ENCODE measurements at places on chromosomes 16 and 17. TPM values are rescaled to one million over a fixed set of nuclear protein-coding genes. Genes with fewer than 3 reads are reported as not detected.

Gene CLEC3A
- total RNA-seq, result not detected

Gene CCL4L2
- total RNA-seq, result not detected

Gene OR3A2
- total RNA-seq, result 0.49 TPM

Gene TMIGD1
- not detected for total RNA-seq

Gene BICDL2
- total RNA-seq, result not detected

Gene NPIPB13
- 14.0 TPM for total RNA-seq

Gene GALR2
- not detected for total RNA-seq

Gene GPR139
- total RNA-seq, result not detected

Gene RASD1
- total RNA-seq, result 28.9 TPM

Gene SKAP1
- not detected for total RNA-seq

Gene HYDIN
- total RNA-seq, result 4.3 TPM

Gene MYL11
- 0.81 TPM for total RNA-seq

Gene RNF43
- under 0.01 TPM for total RNA-seq

Gene TNS4
- total RNA-seq, result 0.14 TPM

Gene SPATA32
- not detected for total RNA-seq

Gene SPN
- 1.1 TPM for total RNA-seq

Gene MYH13
- not detected for total RNA-seq

Gene YBX2
- total RNA-seq, result not detected

Gene TEKT5
- not detected for total RNA-seq

Gene RUNDC3A
- not detected for total RNA-seq

Gene RMI2
- not detected for total RNA-seq

Gene GAST
- not detected for total RNA-seq

Gene SCNN1B
- total RNA-seq, result not detected

Gene GINS3
- 1.1 TPM for total RNA-seq

Gene CD300LF
- 2.3 TPM for total RNA-seq

Gene CACNG4
- not detected for total RNA-seq

Gene GFER
- total RNA-seq, result 14.6 TPM

Gene RANBP10
- total RNA-seq, result 14.1 TPM

Gene DNAH2
- total RNA-seq, result under 0.01 TPM

Gene RNF40
- total RNA-seq, result 112 TPM

Gene HOXB6
- 4.2 TPM for total RNA-seq

Data from thoracic aorta (tissue), 2 donors.